ENCODE measurements at places on chromosomes 4 and X.

GRCh38 chr4:76277667-76278066 lies 26.1 kb downstream of the FAM47E start:
- DNase-seq = no peak

DNA sequence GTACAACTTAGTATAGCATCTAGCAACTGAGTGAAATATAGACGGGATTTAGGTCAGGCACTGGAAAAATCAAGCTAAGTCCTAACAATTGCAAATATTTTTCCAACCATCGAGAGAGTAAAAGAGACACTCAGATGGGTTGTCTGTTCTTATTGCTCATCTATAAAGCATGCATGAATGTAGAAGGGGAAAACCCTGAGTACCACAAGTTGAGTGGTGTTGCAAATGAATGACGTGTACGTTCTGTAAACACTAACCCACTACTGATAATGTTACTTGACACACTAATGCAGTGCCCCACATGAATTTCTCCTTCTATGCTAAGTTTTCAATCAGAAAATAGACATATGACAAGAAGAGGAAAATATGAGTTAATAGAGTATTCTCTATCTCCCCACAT lies 211.2 kb downstream of the COX18 start:
- no peak for DNase-seq

GRCh38 chr4:7352486-7352885 lies 82.2 kb downstream of the PSAPL1 start:
- DNase-seq = no peak

GRCh38 chr4:56953680-56954520 lies 23.5 kb downstream of the NOA1 start:
- DNase-seq = no peak

GRCh38 chr4:159048166-159048886 lies 54.6 kb upstream of the RAPGEF2 start:
- DNase-seq = no peak

DNA sequence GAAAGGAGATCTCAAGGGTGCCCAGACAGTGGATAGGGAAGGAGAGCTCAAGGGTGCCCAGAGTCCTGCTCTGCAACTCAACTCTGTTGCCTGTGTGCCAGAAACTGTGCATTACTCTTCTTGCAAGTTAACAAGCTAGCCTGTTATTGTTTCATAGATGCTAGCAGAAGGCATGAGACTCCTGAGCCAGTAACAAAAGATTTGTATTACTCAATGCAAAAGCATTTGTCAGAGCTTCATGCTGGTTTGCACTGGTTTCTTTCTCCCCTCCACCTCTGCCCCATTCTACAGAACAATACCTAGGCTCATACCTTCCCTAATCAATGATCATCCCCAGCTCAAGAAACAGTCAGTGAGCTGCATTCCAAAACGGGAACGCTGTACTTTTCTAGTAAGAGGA lies 124.5 kb upstream of the NEIL3 start:
- DNase-seq = no peak

DNA sequence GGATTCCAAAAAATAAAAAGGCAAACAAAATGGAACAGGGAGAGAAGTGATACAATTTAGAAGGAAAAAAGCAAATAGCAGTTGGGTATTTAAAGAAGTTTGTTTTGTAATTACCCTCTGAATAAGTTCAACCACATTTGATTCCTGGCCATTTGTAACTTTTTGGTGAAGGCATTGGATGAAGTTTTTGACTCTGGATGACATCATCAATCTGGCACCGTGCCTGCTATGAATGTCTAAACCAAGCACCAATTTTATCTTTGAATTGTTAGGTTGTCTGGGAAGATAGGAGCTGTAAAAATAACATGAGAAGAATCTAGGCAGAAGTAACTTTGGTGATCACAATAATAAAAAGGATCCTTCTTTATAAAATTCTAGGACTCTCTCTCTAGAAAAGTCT lies 29.5 kb downstream of the TMPRSS11A start:
- DNase-seq = no peak

GRCh38 chr4:71259911-71260331 lies 78.9 kb upstream of the SLC4A4 start:
- DNase-seq = no peak

GRCh38 chr4:36142504-36142903 lies 101.8 kb downstream of the ARAP2 start:
- DNase-seq = no peak

GRCh38 chr4:159191989-159192388 lies 89.1 kb downstream of the RAPGEF2 start:
- no peak for DNase-seq

GRCh38 chr4:127782025-127782274 lies 172 bp upstream of the HSPA4L start:
- no peak for DNase-seq

DNA sequence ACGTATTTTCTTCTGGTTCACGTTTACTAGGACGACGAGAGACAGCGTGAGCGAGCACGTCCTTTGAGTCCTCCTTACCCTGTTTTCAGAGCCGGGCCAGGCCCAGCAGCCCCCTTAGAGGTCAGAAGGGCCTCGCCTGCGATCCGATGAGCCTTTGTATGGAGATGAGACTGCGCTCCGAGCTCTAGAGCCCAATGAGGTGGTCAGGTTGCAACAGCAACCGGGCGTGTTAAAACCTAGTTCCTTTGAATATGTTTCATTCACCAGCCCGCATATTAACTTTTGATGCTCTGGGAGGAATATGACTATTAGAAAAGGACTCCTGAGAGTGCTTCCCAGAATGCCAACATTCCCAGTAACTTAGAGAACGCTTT lies 55.6 kb upstream of the TADA2B start:
- no peak for DNase-seq

DNA sequence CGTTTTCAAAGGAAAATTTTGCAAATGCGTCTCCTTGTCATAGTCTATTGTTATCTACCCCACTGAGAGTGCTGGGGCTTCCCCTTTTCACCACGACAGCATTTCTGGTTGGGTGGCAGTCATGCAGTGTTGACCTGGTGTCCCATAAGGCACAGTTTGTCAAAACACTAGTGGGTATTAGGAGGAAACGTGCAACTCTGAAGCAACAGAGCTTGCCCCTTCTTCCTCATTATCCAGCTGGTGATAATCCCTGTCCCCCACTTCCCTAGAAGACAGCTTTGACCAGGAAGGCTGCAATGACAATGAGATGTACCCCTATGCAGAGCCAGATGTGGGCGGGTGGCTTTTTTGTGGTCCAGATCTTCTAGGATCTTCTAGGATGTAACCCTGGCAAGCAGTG lies 1.8 kb downstream of the TBC1D1 start:
- peak; percentile 69 for DNase-seq

DNA sequence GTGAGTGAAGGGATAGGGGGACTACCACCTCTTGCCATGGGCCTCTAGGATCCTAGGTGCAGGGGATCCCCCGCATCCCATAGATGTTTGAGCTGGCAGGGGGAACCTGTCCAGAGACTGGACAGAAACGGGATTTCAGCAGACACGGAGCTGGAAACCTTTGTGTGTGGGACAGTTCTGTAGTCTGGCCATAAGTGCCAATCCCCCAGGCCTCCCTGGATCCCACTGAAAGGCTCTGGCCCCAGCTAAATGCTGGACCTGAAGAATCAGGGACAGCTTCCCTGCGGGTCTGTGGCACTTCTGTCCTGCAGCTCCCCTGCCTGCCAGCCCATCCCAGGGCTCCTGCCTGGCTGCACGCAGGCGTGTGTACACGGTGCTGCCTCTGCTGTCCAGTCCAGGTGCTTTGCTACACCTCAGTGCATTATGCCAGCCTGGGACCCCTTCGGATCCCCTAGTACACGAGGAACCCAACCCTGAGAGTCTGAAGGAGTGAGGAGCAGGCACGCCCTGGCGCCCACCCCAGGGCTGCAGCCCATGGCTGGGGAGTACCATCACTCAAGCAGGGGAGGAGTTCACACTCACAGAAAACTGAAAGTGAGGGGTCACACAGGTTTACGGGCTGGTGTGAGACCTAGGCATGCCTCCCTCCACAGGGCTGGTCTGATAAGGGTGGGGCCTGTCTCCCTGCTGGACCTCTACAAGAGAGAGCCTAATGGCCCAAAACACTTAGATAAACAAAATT lies 703.0 kb downstream of the ARAP2 start:
- no peak for DNase-seq

DNA sequence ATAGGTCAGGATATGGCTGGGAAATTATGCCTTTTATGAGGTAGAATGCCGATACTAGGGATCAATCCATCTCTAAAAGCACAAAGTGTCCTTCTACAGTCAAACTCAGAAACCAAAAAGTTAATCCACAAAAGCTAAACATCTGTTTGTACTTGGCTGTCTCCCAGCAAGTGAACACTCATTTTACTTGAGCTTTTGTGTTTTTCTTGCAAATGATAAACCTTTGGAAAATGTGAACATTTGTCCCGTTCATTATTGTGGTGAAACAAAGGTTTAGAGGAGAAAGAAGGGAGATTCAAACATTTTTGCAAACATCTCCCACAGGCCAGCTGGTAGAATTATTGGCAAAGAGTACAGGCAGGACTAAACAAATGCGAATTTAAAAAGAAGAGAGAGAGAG lies 300.6 kb upstream of the SPANXN1 start:
- DNase-seq = no peak

- DNase-seq = no peak
Measured at GRCh38 chrX:119455264-119455663, 13.0 kb upstream of the SLC25A5 start.

GRCh38 chr4:111283066-111283677 lies 660.3 kb upstream of the PITX2 start:
- peak; percentile 41 for DNase-seq

DNA sequence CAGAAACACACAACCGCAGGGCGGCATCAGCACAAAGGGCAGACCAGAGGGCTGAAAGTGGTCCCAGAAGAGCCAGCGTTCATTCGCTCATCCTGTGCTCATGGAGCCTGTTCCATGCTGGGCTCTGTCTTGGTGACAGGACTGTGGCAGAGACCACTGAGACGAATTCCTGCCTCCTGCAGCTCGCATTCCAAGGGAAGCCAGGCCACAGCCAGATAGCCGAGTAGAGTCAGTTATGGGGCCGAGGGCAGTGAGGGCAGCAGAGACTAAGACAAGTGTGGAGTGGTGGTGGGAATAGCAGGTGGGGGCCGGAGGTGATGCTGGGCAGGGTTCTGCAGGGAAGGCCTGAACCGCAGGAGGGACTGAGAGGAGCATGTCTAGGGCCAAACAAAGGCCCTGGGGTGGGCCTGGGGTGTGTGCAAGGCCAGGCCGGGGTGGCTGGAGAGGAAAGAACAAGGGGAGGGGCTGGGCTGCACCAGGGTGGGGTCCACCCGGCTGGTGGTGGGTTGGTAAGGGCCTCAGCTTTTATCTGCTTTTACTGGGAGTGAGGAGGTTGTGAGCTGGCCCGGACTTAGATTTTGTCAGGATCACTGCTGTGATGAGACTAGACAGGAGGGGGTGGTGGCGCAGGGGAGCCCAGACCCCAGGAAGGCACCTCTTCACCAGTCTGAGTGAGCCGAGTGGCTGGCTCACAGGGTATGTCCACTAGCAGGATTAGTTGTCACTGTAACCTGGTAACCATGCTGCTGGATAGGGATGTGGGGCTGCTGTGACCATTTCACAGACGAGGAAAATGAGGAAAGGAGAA lies 6.3 kb downstream of the PSAPL1 start:
- DNase-seq = no peak

GRCh38 chrX:140467211-140467610 lies 37.7 kb downstream of the SOX3 start:
- DNase-seq = no peak

- DNase-seq = no peak
Measured at GRCh38 chrX:24646745-24647182, 383 bp downstream of the PCYT1B start.

DNA sequence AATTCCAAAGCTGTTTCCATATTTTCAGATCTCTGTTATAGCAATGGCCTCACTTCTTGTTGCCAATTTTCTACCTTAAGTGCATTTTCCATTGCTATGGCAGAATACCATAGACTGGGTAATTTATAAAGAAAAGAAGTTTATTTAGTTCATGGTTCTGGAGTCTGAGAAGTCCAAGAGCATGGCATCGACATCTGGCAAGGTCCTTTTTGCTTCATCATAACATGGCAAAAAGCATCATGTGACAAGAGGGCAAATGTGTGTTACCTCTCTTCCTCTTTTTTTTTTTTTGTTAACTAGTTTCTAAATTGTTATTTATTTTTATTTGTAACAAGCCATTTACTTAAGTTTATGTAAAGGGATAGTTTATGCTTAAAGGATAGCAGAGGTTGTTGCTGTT lies 45.2 kb upstream of the SYTL5 start:
- no peak for DNase-seq

DNA sequence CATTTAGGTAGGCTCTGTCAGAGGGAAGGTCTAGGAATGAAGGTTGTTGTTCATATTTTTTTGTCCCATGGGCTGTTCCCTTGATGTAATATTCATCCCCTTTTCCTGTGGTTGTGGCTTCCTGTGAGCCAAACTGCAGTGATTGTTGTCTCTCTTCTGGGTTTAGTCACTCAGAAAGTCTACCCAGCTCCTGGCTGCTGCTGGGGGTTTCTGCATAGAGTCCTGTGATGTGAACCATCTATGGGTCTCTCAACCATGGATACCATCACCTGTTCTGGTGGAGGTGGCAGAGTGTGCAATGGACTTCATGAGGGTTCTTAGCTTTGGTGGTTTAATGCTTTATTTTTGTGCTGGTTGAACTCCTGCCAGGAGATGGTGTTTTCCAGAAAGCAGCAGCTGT lies 122.8 kb downstream of the ZC4H2 start:
- DNase-seq = peak; percentile 10

GRCh38 chr4:121189326-121190215 lies 25.4 kb upstream of the TNIP3 start:
- peak; percentile 56 for DNase-seq

GRCh38 chr4:158112611-158113010 lies 60.2 kb downstream of the GASK1B start:
- no peak for DNase-seq

DNA sequence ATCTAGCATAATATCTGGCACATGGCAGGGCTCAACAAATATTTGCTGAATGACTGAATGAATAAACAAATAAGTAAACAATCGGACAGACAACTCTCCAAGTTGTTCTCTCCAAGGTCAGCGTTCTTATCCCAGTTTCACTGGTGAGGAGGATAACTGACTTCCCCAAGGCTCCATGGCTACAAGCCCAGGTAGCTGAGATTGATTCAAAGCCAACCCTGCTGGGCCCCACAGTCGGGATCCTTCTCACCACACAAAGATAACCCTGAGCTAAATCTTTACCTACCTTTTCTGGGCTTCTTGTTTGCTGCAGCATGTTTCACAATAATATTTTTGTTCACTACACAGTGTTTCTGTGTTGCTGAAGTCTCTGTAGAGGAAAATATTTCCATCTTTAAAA lies 54.9 kb downstream of the USP46 start:
- no peak for DNase-seq

DNA sequence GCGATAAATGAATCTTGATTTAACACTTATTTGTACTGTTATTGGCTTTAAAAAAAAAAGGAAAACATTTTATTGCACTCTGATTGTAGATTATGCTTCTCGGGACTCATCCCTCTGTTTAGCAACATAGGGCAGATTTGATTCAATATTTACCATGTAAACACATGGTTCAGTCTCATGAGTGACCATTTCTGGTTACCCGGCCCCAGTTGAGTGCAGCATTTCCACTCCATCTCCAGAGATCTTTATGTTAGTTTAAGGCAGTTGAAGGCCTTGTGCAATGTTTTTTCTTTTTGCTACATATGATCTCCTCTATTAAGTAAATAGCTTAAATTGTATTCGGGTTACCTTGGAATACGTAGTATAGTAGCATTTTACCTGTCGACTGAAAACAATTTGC lies 143.3 kb upstream of the RPS6KA3 start:
- DNase-seq = no peak

GRCh38 chrX:100830547-100830946 lies 10.4 kb downstream of the CSTF2 start:
- DNase-seq = no peak

GRCh38 chr4:7772711-7773385 lies 166.8 kb downstream of the AFAP1 start:
- DNase-seq = no peak

GRCh38 chrX:110050901-110051300 lies 48.0 kb downstream of the TMEM164 start:
- DNase-seq = no peak
